Stimulated activated CD8-positive, alpha-beta memory T cell treated with anti-CD3 and anti-CD28 coated beads, Interleukin-7, amount 100 ng/mL, for 48 hours (primary cell): ENCODE measurements at places on chromosomes 7 and 10.

- DNase-seq: no peak
Observed at GRCh38 chr7:84647797-84648757, 453.5 kb upstream of the SEMA3A start.

GRCh38 chr10:131803860-131804425 lies 96.9 kb upstream of the PPP2R2D start:
- DNase-seq: no peak

- DNase-seq: no peak
Observed at GRCh38 chr7:115707258-115708012, 323.1 kb downstream of the TFEC start.

DNA sequence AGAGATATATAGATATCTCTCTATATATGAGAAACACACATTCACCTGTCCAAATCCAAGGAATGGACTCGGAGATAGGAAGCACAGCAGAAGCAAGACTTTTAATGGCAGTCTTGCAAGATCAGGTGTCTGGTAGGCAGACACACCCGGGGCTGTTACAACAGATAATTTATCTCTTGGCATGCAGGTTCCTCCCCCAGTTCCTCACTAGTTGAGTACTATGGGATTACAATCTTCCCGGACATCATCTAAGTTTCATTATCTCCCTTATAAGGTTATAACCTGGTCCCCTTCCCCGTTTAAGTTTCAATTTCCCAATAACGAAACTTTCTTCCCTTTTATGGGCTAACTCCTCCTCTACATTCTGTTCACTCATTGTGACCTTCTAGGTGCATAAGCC lies 399.3 kb downstream of the PPP1R3A start:
- no peak for DNase-seq

DNA sequence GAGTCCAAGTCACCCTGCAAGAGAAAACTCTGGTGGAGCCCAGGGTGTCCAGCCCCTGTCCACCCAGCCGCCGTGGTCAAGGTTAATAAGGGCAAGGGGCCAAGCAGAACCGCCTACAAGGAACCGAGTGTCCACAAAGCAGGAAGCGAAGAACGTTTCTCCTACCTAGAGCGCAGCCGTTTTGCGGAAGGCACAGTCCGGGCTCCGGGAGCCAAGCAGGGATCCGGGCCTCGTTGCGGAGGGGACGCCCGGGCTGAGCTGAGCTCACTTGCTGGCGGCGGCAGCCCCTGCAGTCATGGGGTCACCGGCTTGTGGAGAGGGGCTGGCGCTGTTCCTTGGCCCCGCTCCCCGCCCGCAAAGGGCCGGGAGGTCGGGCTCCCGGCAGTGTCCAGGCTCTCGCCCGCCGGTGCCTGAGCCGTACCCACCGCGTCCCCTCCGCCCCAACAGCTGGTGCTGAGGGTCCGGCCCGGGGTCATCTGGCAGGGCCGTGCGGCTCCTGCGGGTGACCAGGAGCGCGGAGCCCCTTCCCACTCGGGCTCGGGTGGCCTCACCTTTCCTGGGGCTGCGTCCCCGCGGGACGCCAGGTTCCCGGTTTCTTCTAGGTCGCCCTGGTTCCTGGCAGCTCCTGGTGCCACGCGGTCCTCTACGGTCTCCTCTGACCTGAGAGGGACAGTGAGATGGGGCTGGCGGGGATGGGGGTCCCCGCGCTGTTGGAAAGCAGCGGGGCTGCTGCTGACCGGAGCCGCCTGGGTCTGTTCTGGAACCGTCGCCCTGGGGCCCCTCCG lies 14.0 kb upstream of the ZNF273 start:
- no peak for DNase-seq

DNA sequence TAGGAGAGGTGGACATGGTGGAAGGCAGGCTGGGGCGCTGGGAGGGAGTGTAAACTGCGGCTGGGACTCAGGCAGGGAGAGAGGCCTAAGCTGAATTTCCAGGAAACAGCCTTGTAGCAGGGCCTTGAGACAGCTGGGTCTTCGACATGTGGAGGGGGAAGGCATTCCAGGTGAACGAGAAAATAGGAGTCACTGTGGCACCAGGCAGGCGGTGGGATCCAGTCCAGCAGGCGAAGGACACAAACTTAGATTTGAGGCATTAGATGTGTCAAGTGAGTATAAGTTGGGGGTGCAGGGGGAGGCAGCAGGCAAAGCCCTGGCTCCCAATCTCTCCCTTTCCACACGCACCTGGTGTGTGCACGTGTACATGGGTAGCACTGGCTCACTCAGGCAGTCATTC lies 105.3 kb downstream of the PTPN20 start:
- DNase-seq: no peak

- no peak for DNase-seq
Observed at GRCh38 chr10:117137911-117138642, at the start of gene VAX1. Gene VAX1, minus strand, starts transcription at chr10:117138270. Its CDS starts 214 bp downstream, at chr10:117138056.

- no peak for DNase-seq
Observed at GRCh38 chr10:72736176-72736827, 44.4 kb downstream of the MCU start.

GRCh38 chr7:55120501-55121198 lies 101.8 kb downstream of the EGFR start:
- no peak for DNase-seq

GRCh38 chr10:5858811-5859210 lies 30.9 kb downstream of the ANKRD16 start:
- DNase-seq: no peak

- no peak for DNase-seq
Observed at GRCh38 chr10:104441329-104442000, 87.8 kb downstream of the CFAP58 start.

GRCh38 chr10:111767661-111768060 lies 415.9 kb downstream of the GPAM start:
- DNase-seq: no peak

DNA sequence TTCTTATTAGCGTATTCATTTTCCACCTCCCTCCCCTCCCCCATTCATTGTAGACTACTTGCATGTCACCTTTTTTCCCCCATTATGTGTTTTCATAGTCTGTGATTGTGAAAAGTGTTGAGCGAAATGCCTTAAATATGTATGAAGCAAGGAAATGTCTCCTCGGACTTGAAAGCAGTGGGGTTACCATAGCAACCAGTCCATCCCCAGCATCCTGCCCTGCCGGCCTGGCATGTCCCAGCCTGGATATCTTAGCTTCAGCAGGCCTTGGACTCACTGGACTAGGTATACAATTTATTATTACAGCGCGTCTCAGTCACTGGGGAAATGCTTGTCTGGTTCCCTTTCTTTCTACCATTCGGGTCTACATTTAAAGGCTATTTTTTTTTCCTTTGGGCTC lies 283.6 kb downstream of the BICC1 start:
- no peak for DNase-seq

GRCh38 chr7:137441451-137441850 lies 97.9 kb upstream of the PTN start:
- no peak for DNase-seq

DNA sequence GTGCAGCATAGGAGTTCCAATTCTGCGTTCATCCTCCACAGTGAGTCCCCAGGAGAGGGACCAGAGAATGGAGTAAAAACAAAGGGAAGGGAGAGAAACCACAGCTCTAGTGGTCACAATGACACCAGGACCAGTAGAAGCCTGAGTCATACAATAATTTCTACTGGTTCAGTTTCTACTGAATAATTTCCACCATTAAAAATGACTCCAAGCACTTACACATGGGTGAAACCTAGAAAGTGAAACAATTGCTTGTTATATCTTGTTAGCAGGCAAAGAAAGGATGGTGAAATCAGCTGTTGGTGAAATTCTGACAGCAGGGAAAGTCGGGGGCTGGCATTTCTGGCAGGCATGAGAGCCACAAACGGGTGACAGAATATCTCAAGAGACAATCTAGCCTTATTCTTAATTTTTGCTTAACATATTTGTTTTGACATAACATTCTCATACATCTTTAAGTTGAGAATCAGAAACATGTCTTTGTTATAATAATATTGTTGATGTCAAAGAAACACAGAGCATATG lies 1065.8 kb upstream of the C7orf33 start:
- no peak for DNase-seq

GRCh38 chr7:26486153-26486552 lies 194.5 kb downstream of the SNX10 start:
- no peak for DNase-seq

- DNase-seq: peak; percentile 51
Observed at GRCh38 chr10:124153023-124153826, 59.8 kb upstream of the CHST15 start.

DNA sequence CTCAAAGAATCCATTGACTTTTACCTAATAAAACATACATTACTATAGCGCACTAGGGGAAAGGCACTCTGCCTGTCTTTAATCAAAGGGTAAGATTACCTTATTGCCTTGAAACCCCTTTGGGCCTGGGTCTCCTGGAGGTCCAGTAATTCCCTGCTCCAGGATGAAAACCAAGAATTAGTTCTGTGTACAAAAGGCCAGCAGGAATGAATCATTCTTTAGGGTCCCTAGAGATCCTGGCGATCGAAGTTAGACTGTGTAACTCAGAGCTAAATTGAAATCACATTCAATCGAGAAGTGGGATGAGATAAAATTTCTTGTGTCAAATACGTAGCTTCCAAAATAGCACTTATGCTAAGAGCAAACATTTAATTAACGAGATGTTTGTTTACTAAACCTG lies 29.8 kb downstream of the COL28A1 start:
- DNase-seq: no peak

DNA sequence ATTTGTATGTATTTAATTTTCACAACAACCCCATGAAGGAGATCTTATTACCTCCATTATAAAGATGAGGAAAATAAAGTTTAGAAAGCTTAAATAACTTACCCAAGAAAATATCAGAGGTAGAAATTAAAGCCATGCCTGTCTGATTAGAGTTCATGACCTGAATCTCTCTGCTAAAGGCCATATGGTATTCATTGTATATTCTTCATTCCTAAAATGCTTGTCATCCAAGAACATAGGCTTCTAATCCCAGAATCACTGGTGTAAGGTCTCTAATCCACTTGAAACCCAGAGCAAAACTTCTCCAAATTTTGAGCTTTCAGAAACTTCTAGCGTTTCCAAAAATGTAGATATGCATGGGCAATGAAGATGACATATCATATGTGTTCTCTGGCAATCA lies 72.3 kb upstream of the YAE1 start:
- no peak for DNase-seq

- no peak for DNase-seq
Observed at GRCh38 chr7:67505449-67505848, 508.8 kb downstream of the TYW1 start.

DNA sequence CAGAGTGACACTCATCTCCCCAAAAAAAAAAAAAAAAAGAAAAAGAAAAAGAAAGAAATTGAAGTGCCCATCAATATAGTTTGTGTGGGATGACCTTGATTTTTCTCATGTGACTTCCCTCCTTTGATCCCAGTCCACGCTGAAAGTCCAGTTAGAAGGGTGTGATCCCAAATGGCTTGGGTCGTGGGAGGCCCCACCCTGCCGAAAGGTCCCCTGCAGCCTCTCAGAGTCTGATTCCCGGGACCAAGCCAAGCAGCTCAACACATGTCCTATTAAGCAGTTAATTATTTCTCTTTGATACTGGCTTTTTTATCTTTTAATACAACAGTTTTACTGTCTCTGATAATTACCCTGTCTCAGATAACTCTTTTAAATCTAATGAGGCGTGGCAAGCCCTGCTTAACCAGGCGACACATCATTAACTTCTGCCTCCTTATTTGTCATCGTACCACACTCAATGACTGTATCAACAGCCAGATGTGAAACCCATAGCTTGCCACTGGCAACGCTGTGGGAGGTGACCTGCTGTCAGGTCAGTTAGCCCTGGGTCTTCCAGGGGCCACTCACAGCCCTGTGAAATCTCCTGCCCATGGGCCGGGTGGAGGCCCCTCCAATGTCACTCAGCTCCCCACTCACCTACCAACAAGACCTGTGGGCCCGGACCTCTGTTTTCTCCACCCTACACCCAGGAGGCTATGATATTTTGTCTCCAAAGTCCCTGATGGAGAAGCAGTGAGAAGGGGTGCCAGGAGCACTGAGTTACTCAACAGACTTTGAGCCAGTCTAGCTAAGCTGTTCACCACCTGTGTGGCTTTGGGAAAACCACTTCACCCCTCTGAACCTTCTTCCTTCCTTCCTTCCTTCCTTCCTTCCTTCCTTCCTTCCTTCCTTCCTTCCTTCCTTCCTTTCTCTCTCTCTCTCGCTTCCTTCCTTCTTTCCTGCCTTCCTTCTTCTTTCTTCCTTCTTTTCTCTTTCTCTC lies 110.0 kb upstream of the SFMBT2 start:
- no peak for DNase-seq

DNA sequence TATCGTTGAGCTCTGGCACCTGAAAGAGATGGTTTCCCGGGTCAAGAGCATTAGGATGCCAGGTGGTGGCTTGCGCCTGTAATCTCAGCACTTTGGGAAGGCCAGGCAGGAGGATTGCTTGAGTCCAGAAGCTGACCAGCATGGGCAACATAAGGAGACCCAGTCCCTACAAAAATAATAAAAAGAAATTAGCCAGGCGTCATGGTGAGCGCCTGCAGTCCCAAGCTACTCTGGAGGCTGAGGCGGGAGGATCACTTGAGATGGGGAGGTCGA lies 6.1 kb upstream of the KCP start:
- no peak for DNase-seq

- no peak for DNase-seq
Observed at GRCh38 chr10:60473557-60473956, 83.9 kb upstream of the ANK3 start.

GRCh38 chr10:110836706-110837105 lies 35.0 kb upstream of the PDCD4 start:
- DNase-seq: no peak

DNA sequence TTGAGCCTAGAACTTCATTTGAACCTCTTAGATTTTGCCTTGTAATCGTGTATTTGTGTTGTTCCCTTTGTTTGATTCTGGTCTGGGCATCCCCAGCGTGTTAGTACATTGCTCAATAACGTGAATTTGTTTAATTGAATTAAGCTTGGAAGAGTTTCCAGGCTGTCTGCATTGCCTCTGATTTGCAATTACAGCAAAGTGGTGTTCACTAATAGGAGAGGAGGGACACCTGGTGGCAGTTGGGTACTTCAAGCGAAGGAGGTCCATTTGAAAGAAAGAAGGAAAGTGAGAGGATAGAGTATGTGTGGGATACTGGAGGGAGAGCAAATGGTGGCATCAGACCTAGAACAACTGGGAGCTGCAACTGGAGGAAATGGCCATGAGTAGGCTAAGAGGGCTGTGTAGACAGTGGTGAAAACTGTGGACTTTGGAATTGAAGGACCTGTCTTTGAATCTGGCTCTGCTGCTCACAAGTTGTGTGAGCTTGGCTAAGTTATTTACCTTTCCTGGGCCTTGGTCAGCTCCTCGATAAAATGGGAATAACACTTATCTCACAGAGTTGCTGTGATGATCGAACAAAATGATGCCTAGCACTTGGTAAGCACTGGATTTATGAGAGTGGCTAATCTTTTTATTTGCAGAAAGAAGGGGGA lies 15.1 kb downstream of the LSMEM1 start:
- DNase-seq: no peak
